H1 (cell line): ENCODE measurements at places on chromosomes 3 and 15. TPM values are rescaled to one million over a fixed set of nuclear protein-coding genes. Genes with fewer than 3 reads are reported as not detected.

- no peak for DNase-seq
Measured at GRCh38 chr3:184172681-184173373, 1.8 kb upstream of the AP2M1 start.

DNA sequence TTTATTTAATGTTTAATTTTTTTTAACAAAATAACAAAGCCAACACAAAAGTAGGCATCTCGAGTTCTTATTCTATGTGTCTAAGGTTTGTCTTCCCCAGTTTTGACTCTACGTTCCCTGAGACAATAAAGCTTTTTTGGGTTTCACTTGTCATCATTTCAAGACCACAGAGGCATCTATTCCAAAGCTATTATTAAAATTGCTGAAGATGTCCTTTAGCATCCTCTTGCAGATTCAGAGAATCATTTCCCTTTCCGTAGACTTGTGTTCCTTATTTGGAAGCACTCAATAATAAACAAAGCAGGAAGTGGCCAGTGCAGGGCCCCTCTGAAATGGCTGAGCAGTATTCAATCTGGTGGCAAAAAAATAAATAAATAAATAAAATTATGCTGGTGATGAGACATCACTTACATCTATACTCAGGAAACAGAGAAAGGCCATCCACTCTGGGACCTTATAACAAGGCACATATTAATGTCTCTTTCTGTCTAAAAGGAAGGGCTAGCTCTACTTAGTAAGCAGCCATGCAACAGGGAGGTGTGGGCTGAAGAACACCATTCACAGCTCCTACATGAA, 362.3 kb downstream of the WDR72 start:
- no peak for DNase-seq

- DNase-seq, result no peak
Measured at GRCh38 chr15:51288143-51289065, 50.0 kb downstream of the CYP19A1 start.

GRCh38 chr3:32224016-32224516, 14.4 kb upstream of the CMTM8 start:
- no peak for DNase-seq

- DNase-seq, result no peak
Measured at GRCh38 chr15:60733196-60733595, 254.3 kb upstream of the ICE2 start.

DNA sequence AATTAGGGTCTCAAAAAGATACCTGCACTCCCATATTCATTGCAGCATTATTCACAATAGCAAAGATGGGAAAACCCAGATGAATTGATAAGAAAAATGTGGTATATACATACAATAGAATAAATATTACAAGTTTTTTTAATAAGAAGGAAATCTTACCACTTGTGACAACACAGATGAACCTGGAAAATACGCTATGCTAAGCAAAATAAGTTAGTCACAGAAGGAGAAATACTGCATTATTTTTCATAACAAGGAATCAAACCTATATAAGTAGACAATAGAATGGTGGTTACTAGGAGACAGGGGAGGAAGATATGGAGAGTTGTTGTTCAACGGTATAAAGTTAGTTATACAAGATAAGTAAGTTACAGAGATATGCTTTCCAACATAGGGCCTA, 130.0 kb downstream of the GSK3B start:
- DNase-seq, result no peak

DNA sequence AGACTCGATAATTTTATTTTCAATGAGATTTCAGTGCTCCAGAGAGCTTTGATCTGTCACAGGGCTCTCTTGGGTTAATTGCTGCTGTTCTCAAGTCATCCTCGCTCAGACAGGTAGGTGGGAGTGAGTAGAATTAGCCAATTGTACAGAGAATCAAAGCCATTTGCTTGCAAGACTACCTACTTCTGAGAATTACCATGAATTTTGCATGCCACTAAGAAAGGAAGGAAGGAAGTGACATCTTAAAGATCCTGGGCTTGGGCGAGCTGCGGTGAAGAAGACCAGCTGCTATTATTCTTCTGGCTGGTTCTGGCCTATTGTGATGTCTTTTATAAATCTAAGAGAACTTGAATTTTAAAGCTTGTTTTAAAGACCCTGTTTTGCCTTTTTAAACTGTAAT, 154.1 kb upstream of the LPP start:
- no peak for DNase-seq

DNA sequence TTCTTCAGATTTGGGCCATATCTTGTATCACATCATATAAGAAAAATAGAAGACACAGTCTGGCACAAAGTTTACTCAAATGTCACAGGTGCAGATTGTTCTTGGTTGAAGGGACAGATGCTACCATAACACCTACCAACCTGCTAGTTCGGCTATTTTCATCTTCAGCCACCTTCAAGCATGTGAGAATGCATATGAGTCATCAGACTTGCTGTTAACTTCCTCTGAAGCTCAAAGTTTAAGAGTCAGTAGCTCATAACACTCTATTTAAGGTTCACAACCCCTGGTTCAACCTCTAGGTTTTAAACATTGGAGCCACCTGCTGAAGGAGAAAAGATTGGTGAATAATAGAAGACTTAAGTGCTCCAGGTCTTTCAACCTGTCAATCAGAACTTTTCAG, 522.8 kb downstream of the NLGN1 start:
- no peak for DNase-seq

GRCh38 chr3:53670721-53671120, 175.5 kb downstream of the CHDH start:
- no peak for DNase-seq

DNA sequence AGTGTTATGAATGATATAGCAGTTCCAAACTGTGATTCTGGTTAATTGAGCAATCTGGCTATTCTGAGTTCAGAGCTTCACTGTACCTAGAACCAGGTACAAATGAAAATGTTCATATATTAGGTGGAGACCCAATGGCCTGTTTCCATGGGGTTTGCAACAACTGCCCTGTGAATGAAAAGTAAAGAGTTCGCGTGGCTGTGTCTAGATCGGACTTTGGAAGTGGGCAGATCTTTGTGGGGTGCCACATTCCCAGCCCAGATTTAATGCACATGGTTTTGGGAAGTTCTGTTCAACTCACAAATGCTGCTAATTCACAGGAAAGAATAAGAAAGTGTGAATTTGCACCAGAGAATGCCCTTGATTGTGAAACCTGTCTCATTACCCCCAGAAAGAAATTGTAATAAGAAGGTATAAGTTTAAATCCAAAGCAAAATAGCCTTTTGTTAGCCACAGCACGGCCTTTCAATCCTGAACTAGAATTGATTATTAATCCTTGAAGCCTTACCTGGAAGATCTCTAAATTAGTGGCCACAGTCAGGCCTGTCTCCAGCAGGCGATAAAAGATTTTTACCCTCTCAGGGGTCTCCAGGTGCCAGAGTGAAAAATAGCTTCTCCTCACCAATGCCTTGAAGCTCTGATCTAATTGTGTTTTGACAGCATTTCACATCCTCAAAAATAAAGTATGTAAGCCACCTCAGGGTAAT, 22.6 kb downstream of the WHAMM start:
- no peak for DNase-seq

DNA sequence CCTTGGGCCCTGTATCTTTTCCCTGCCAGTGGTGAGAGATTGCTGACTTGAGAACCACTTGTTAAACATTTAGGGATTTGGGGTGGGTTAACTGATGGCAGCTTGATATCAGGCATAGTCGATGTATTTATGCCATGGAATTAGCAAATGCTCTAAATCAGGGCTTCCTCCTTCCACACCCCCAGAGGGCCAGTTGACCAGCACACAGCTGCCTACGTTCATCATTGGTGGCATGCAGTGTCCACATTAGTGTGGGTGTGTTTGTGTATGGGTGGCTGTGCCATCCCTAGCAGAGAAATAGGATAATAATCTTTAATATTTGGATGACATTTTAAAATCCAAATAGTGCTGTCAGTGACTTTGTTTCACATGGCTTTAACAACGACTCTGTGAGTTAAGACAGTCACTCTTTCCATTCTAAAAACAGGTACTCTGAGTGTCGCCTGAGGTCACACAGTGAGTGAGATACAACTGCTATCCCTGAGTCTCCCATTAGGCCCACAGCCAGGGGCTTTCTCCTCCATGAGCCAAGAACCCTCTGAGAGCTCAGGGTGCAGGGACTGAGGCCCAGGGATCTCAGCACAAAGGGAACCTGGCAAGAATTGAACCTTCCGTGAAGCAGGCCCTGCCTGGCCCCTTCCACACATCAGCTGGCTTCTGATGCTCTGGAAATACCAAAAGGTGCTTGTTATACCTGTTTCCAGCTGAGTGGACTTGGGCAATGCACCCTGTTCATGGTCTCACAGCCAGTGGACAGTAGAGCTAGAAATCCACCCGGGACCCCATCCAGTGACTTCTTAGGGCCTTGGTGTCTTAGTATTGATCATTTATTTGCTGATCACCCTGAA, 4.3 kb upstream of the LTF start:
- DNase-seq, result peak; percentile 20

- DNase-seq, result no peak
Measured at GRCh38 chr15:89419370-89419984, 76.9 kb downstream of the RHCG start.

- DNase-seq, result no peak
Measured at GRCh38 chr3:31331278-31331677, 201.4 kb upstream of the STT3B start.

GRCh38 chr15:60255390-60255789, 142.4 kb downstream of the ANXA2 start:
- DNase-seq, result no peak

- no peak for DNase-seq
Measured at GRCh38 chr3:29757054-29757777, 476.3 kb downstream of the RBMS3 start.

GRCh38 chr3:192364316-192364715, 363.0 kb downstream of the FGF12 start:
- DNase-seq, result no peak

GRCh38 chr3:59611649-59612443, 562.0 kb upstream of the CFAP20DC start:
- DNase-seq, result no peak

DNA sequence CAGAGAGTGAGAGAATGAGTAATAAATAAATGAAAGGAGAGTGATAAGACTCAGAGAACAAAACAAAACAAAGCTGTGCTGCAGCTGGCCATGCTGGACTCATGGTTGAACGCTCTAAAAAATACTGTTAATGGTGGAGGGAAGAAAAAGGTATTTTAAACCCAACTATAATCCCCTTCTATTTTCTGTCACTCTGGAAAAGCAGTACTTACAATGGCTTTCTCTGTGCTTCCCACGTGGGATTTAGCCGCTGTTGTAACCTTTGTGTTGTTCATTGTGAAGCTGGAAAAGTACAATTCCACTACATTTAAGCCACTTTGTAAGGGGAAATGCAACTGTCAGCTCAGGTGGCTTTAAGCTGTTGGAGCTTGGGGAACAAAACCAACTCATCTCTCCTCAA, 917.7 kb downstream of the IGSF11 start:
- DNase-seq, result no peak

DNA sequence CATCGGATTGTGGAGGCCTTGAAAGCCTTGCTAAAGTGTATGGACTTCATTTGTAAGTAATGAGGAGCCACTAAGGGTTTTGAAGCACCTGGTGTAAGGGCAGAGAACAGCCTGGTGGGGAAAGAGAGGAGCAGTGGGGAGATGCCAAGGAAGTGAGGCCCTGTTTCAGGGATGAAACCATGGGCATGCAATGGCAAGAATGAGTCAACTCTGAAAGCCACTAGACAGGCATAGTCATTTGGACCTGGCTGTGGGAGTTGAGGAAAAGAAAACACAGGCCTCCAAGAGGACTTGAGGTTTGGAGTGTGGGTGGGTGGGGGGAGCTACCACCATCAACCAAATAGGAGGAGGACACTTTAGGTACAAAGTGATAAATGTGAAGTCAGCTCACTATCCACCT, 7.6 kb downstream of the XCR1 start:
- no peak for DNase-seq

DNA sequence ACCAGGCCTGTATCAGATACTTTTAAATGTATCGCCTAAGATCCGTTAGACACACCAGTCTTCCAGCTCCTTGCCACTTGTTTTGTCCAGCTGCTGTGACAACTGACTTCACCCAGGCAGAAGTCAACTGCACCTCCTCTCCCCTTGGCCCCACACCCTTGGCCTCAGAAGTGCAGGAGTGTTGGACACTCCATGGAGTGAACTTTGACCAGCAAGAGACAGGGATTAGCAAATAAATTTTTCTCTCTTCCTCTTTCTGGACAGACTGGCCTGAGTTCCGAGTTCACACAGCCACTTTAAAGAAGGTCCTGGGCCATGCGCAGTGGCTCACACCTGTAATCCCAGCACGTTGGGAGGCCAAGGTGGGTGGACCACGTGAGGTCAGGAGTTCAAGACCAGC, 2.9 kb upstream of the CLN6 start:
- peak; percentile 19 for DNase-seq

DNA sequence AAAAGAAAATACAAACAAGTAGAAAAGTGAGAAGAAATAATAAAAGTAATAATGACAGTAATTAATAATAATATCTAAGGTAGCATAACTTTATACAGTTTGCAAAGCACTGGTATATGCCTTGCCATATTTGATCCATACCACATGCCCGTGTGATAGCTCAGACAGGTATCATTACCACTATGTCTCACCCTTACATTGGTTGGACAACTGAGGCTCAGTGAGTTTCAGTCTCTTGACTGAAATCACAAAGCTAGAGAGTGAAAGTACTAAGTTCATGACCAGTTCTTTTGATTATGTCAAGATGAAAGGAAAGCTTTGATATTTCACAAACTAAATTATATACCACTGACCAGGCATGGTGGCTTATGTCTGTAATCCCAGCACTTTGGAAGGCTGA, 408.9 kb downstream of the GAP43 start:
- no peak for DNase-seq

Gene EFHB
- 0.12 and 0.20 TPM in 2 replicates for polyA plus RNA-seq

Gene VEPH1
- polyA plus RNA-seq, result 9.1 and 12.0 TPM in 2 replicates

Gene MINAR1
- 0.17 and 0.19 TPM in 2 replicates for polyA plus RNA-seq

Gene AMT
- 90.1 and 92.4 TPM in 2 replicates for polyA plus RNA-seq

Gene MAP1A
- 0.57 and 0.80 TPM in 2 replicates for polyA plus RNA-seq

Gene THRB
- polyA plus RNA-seq, result 0.98 and 1.4 TPM in 2 replicates

Gene RPS27L
- 64.2 and 115 TPM in 2 replicates for polyA plus RNA-seq
